Fibroblast of skin of scalp (primary cell): ENCODE measurements at places on chromosomes 6 and 20.

DNA sequence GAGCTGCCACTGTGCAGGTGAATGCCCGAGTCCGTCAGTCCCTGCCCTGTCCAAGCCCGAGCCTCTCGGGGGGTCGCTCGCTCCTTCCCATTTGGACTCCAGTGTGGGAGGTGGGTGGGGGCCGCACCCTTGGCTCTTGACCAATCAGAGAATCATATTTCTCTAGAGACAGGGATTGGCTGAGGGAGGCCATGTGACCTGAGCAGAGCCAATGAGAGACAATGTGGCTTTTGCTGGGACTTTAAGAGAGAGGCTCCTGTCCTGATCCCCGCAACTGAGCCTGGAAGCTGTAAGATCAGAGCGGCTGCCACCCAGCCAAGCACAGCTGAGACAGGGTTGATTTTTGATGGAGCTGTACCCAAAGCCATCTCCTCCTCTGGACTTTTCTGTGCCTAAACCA lies 199.3 kb downstream of the TFAP2C start:
- DNase-seq, result no peak

DNA sequence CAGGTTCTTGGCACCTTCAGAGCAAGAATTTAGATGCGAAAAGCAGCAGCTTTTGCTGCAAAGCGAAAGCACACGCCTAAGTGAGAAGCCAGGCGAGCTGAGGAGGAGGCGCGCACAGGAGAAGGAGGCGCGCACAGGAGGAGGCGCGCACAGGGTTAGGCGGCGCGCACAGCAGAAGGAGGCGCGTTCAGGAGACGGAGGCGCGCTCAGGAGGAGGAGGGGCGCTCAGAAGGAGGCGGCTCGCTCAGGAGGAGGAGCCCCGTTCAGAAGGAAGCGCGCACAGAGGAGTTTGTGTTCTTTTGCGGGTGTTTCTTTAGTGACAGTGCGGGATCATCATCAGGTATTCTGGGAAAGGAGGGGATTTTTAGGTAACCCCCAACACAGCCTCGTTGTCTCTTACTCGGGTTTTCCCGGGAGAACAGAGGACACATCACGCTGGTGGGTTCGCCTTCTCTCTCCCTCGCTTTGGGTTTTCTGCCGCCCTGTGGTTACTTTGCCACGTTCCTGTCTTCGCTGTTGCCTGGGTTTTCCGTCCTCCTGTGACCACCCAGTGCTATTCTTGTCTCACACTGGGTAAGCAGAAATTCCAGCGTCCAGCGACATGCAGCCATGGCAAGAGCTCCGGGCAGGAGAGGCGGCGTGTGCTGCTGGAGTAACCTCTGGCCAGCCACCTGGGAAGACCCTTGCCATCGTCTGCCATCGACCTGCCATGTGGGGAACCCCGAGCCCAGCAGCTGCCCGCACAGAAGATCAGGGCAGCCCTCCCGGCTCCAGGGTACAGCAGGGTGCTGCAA lies 47.0 kb downstream of the WDR27 start:
- DNase-seq, result peak; percentile 69

- DNase-seq, result peak; percentile 65
Measured at GRCh38 chr6:85620308-85620707, 22.4 kb downstream of the SYNCRIP start.

GRCh38 chr6:34350137-34350933 lies 42.1 kb downstream of the NUDT3 start:
- DNase-seq, result no peak

DNA sequence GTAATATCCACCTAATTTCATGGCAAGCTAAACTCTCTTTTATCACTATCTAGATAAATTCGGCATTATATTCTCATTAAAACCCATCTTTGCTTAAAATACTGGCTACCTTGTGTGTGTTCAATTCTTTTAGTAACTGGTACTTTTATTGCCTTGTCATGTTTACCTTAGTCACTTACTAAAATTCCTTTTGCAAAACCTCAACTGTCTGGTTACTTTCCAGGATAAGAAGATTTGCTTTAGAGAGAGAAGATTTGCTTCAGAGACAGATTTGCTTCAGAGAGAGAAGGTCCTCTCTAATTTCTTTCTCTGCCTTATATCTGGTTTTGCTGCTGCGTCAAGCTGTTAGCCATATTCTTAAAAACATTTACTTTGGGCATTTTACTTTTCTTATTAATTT lies 151.5 kb upstream of the MLIP start:
- peak; percentile 12 for DNase-seq

DNA sequence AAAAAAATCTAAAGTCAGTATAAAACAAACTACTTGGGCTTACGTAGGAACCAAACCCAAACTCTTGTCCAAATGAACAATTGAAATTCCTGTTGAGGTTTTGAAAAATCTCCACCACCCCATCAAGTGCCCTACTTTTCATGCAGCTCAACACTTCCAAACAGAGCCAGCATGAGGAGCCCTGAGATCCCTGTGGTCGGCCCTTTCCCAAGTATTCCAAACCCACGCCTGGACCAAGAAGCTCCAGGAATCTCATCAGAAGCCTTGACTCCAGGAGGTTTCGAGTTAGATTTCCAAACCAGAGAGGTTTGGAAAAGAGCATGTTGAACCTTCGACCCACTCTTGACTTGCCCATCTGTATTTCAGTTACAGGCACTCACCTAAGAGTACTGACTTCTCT lies 179.3 kb downstream of the MTFR2 start:
- no peak for DNase-seq

GRCh38 chr6:35624341-35625070 lies 64.2 kb downstream of the FKBP5 start:
- peak; percentile 38 for DNase-seq

GRCh38 chr6:144197919-144198318 lies 47.6 kb downstream of the STX11 start:
- DNase-seq, result no peak

- DNase-seq, result no peak
Measured at GRCh38 chr6:138510093-138510492, 10.8 kb upstream of the NHSL1 start.

- DNase-seq, result peak; percentile 59
Measured at GRCh38 chr6:109428889-109429477, 11.4 kb downstream of the PPIL6 start.
